K562 (cell line): ENCODE measurements at places on chromosomes 2 and 18. TPM values are rescaled to one million over a fixed set of nuclear protein-coding genes. Genes with fewer than 3 reads are reported as not detected.

- DNase-seq: no peak
Observed at GRCh38 chr18:8503248-8503647, 106.0 kb upstream of the RAB12 start.

The PLCD4 gene
- total RNA-seq: not detected in 2 replicates

GRCh38 chr2:61645911-61646310 is 107.8 kb upstream of the XPO1 start:
- no peak for DNase-seq

DNA sequence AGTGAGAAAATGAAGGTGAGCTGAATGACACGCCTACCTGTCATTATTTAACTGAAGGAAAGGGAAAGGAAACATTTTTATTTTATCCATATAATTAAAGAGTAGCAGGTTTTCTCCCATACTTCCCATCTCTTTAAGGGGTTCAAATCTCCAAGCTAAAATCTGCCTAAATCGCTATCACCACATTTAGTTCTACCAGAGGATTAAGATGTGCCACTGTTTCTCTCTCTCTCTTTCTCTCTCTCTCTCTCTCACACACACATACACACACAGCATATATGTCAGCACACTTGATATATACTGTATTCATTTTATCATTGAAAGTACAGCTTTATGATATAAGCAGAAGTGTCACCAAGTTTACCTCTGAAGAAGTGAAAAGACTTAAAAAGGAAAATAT is 3.1 kb downstream of the WIPF1 start:
- no peak for DNase-seq

GRCh38 chr18:356778-357177 is 88.9 kb upstream of the THOC1 start:
- no peak for DNase-seq

The CD207 gene
- not detected in 2 replicates for total RNA-seq

DNA sequence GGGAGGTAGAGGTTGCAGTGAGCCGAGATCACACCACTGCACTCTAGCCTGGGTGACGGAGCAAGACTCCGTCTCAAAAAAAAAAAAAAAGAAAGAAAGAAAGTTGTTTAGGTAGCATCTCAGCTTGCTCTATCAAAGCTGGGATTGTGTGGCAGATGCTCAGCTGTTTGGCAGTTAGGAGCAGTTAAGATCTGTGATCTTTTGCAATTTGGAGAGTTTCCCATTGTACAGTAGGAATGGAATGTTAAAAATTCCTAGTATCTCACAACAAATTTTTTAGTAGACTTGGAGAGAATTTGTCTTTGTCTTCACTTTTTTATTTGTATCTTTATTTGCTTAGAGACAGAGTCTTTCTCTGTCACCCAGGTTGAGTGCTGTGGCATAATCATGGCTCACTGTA is 122.9 kb upstream of the UNC80 start:
- DNase-seq: no peak

The EPHA4 gene
- total RNA-seq: 0.09 TPM in 2 replicates

The HS1BP3 gene
- 7.4 and 7.5 TPM in 2 replicates for total RNA-seq

DNA sequence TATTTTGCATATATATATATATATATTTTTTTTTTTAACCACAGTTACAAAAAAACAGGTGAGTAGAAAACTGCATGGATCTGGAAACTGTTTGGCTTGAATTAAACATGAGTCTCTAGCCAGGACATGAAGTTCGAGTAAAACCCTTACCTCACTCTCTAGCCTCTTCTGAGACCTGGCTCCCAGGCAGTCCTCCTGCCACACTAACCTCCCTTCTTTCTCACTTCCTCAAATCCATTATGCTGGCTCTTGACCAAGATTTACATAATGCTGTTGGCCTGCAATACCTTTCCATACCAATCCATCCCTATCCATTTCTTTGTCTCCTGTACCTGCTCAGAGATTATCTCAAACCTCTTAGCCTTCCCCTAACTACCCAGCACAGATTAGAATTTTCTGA is 34.0 kb downstream of the PIGN start:
- DNase-seq: no peak

The PCARE gene
- total RNA-seq: not detected in 2 replicates

GRCh38 chr2:18797133-18797845 is 207.9 kb upstream of the NT5C1B start:
- DNase-seq: no peak

GRCh38 chr2:199128476-199129229 is 329.1 kb downstream of the SATB2 start:
- no peak for DNase-seq

DNA sequence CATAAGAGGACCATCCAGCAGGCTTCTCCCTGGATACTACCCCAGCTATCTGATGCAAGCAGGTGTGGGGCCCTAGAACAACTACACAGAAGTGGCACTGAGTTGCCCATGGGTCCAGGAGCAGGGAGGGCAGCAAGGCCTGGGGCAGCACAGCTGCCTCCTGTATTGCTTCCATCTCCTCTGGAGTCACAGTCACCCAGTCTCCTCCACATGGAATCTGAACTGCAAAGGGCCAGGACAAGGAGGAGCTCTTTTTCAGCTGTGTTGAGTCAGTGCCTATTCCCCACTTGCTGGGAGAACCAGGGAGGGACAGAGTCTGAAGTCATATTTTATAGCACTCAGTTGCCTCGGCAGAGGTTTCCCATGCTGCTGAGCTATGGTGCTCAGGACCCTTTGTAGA is 67.9 kb upstream of the ALPP start:
- no peak for DNase-seq

- DNase-seq: no peak
Observed at GRCh38 chr2:205882806-205883425, 200.6 kb downstream of the NRP2 start.
